Cerebellum (tissue), 4 donors: ENCODE measurements at places on chromosomes 3 and 15. TPM values are rescaled to one million over a fixed set of nuclear protein-coding genes. Genes with fewer than 3 reads are reported as not detected.
A peak's percentile ranks its signal among the peaks of the same experiment; 100 is the strongest.

The PRR20G gene
- not detected for total RNA-seq

The GREM1 gene
- total RNA-seq, result 0.54 TPM

The GOLGA8S gene
- 0.18 TPM for total RNA-seq

The SEMA5B gene
- total RNA-seq, result 24.8 TPM

DNA sequence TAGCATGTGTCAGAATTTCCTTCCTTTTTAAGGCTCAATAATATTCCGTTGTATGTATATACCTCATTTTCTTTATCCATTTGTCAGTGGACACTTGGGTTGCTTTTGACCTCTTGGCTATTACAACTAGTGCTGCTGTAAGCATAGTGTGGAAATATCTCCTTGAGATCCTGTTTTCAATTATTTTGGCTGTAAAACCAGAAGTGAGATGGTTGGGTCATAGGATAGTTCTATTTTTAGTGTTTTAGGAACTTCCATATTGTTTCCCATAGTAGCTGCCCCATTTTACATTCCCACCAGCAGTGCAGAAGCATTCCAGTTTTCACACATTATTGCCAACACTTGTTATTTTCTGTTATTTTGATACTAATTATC is 70.4 kb upstream of the C15orf39 start:
- no peak for DNase-seq

- DNase-seq, result no peak
Observed at GRCh38 chr15:79209116-79209515, 73.4 kb upstream of the ANKRD34C start.

DNA sequence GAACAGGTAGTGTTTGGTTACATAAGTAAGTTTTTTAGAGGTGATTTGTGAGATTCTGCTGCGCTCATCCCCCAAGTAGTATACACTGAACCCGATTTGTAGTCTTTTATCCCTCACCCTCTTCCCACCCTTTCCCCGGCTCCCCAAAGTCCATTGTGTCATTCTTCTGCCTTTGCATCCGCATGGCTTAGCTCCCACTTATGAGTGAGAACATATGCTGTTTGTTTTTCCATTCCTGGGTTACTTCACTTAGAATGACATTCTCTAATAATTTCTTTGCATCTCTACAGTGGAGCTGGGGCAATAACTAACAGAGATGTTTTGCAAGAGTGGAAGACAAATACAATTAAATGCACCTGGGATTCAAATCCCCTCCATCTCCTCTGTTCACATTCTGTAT is 93.2 kb downstream of the TP63 start:
- DNase-seq, result no peak

GRCh38 chr3:179969525-179969924 is 67.2 kb downstream of the PEX5L start:
- DNase-seq, result no peak

- DNase-seq, result peak; percentile 19
Observed at GRCh38 chr3:123258811-123259420, 57.2 kb downstream of the SEC22A start.

GRCh38 chr3:196969660-196970546 is 1.3 kb upstream of the PIGZ start:
- DNase-seq, result peak; percentile 65

- no peak for DNase-seq
Observed at GRCh38 chr3:116306720-116307119, 138.6 kb downstream of the LSAMP start.

DNA sequence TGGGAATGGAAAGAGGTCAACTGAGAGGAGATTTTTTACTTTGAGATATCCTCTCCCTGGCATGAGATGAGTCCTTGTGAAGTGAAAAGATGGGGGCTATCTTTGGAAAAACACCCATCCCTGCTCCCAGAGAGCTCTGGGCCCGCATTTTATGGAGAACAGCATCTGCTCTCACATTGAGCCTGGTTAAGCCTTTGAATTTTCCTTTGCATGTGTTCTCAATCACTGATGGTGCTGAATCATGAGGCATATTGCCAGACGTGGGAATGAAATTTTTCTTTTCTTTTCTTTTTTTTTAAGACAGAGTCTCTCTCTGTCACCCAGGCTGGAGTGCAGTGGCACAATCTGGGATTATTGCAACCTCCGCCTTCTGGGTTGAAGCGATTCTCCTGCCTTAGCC is 24.4 kb downstream of the TMEM45A start:
- no peak for DNase-seq

DNA sequence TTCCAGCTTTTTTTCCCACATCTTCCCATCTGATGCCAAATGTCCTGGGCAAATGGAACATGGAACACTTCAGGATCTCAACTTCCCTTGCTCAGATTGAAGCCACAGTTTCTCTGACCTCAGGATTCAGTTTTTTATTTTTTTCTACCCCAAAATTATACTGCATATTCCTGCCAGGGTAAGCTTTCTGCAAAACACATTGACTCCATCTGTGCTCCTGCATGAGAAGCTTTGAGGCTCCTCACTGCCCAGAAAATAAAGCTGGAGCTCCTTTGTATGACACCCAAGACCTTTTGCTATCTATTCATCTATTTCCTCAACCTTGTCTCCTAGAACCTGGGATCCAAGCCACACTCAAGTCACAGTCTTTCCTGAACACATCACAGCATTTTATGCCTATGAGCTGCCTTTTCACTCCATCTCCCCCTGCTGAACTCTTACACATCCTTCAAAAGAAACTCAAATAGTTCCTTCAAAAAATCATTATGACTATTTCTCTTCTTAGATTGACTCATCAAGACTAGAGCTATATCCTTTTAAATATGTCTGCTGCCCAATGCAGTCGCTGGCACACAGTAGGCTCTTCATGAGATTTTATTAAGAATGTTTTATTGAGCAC is 57.4 kb upstream of the PSMD6 start:
- DNase-seq, result no peak

GRCh38 chr15:58387130-58387529 is 44.7 kb upstream of the LIPC start:
- no peak for DNase-seq

DNA sequence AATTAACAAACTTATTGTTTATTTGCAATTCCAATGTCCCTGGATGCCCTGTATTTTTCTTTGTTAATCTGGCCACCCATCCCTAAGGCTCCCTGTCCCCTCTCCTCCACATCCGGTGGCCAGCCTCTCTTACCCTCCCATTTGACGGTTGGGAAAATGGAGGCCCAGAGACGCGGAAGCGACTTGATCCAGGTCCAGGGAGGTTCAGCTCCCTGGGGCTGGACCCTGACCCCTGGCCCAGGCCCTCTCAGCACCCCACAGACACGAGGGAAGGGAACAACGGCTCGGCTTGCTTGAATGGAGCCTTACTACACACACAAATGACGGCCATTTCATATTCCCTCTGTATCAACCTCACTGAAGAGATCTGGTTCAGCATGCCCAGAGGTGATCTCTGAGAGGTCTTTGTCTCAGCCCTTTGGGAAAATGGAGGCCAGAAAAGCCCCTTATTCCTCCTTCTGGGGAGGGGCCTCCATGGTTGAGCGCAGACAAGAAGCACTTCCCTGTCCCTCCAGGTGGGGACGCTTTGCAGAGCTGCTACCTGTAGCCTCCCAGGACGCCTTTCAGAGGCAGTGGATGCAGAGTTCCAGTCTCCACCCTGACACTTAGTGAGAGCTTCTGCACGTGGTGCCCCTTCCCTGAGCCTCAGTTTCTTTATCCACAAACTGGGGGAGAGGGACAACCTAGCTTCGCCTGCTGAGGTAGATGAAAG is 82.1 kb downstream of the ATP2B2 start:
- DNase-seq, result no peak

DNA sequence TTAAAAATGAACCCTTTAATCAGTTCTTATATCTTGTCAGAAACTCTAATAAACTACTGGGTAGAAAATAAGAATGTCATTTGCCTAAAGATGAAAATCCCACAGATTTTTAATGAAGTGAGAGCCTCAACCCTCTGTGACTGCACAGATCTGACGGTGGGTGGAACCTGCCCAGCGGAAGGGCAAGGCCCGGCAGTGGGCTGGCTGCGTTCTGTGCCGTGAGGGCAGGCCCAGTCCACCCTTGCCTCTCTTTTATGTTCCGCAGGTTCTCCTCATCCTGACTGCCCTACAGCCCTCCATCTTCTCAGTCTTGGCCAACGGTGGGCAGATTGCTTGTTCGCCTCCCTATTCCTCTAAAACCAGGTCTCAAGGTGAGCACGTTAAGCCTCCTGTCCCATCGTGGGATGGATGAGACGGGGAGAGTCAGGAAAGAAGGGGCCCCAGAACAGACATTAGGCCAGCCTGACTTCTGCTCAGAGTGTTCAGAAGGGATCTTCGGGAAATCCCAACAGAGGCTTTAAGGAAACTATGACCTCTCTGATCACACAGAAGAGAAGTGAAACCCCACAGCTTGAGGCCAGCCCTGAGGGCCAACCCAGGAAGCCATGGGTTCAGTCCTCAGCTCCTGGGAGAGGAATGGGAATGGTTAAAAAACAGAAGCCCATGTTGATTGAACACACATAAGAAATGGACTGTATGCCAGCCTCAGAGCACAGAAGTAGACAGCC is 16.0 kb downstream of the SLC51A start:
- DNase-seq, result no peak

GRCh38 chr15:43376017-43376705 is 5.3 kb downstream of the TUBGCP4 start:
- peak; percentile 17 for DNase-seq

GRCh38 chr15:44033894-44034293 is 161.2 kb downstream of the FRMD5 start:
- DNase-seq, result no peak

DNA sequence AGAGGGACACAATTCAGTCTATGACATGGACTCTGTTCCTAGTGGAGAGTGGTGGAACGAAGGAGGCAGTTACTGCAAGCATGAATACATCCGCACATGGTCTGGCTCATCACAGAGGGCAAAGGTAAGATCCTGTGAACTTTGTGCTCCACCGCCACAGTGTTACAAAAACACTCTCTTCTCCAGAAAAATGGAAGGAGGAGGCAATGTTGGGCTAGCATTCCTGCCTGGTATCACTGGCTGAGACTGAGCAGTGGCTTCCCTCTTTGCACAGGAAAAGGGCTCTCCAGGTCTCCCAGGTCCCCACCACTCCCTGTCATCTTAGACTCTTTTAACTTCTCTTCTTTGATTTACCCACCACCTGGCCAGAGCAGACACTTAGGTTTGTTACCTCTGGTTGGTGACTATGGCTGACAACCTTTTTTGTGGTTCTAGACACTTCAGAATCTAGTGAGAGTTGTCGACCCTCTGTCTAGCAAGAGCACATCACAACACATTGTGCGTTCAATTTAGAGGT is 1.5 kb upstream of the EEFSEC start:
- DNase-seq, result no peak

DNA sequence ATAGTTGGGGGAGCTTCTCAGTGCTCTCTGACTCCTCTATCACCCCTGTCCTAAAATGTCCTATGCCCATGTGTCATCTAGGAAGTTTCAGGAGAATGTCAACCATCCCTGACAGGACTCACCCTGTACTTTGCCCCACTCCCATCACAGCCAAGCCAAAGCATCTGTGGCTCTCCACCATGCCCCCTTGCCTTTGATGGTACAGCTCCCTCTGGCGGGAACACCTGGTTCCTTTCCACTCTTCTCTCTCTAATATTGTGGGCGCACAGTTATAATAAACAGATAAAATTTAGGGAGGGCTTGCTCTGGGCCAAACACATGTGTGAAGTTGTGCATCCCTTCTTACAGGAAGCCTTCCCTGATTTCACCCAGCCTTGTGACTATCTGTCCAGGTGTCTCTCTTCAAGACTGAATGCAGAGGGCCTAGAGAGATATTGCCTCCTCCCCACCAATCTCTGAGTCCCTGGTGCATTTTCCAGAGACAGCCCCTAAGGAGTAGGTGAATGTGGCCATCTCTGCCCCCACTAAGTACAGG is 62.8 kb downstream of the ISG20 start:
- no peak for DNase-seq

DNA sequence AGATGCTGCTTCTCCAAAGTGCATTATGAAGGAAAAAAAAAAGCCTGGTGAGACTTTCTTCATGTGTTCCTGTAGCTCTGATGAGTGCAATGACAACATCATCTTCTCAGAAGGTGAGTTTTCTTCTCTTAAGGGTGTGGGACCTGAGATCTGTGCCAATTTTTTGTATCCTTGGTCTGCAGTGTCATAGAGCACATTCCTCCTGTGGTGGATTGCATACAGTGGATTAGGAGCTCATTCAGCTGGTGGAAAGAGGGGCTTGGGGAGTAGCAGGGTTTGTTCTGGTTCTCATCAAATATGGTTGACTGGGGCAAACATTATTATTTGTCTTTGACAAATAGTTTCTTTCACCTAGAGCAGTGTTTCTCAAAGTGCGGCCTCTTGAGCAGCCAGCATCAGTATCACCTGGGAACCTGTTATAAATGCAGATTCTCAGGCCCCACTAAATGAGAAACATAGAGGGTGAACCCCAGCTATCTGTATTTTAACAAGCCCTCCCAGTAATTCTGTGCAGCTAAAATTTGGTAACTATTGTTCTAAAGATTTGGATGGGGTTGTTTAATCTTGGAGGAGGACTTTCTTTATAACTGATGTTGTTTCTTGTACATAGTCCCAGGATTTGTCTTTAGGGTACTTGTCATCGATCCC is 44.1 kb downstream of the TGFBR2 start:
- no peak for DNase-seq
